ENCODE measurements at places on chromosomes 11 and 22. TPM values are rescaled to one million over a fixed set of nuclear protein-coding genes. Genes with fewer than 3 reads are reported as not detected.

DNA sequence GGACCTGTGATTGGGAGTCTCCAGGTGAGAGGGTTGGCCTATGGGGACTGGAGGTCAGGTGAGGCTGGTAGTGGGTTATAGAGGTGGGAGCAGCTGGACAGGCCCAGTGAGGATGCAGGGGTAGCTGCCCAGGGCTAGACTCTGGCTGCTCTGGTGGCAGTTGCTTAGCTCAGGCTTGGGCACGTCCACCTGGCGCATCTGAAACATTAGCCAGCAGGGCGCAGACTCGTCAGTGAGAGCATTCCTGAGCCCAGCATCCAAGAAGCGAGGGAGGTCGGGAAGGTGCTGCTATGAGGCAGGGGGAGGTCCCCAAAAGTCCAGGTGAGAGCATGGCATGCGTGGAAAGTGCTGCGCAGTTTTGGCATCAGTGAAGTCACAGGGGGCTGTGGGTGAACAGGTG, 3.5 kb upstream of the GGT1 start:
- DNase-seq: no peak

MS4A7 gene
- not detected for total RNA-seq

MUC6 gene
- total RNA-seq: not detected

GRCh38 chr22:22432479-22432878, 76.1 kb downstream of the ZNF280B start:
- DNase-seq: no peak

GRCh38 chr11:30818721-30819120, 232.6 kb upstream of the MPPED2 start:
- DNase-seq: no peak

- no peak for DNase-seq
These were observed 12.1 kb upstream of the ADORA2A start for GRCh38 chr22:24414984-24415945.

DNA sequence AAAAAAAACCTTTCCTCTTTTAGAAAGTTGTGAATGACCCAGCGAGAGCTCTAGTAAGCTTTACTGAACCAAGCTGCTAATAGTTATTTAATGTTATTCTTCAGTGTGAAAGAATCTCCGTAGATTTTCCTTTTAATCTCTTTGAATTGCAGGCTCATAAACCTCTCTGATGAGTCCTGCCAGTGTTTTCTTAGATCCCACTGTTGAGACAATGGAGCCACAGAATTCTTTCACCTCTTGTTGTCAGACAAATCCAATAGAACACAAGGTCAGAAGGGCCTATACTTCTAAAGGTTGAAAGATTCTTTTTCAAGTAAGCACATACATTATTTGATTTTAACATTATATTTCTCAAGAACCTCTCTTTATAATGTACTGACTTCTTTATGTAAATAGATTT, 52.2 kb downstream of the DNAJC24 start:
- DNase-seq: no peak

DNA sequence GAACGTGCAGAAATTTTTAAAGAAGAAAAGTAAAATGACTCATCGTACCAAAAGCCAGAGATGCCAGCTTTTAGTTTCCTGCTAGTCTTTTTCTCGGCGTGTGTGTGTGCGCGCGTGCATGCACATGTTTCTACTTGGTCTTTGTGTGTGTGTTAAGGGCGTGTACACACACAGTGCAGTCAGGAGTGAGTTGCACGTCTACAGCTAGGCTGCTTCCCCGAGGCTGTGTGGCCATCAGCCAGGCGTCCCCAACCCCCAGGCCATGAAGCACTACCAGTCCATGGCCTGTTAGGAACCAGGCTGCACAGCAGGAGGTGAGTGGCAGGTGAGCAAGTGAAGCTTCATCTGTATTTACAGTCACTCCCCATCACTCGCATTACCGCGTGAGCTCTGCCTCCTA, 36.4 kb downstream of the KCNQ1 start:
- no peak for DNase-seq

PLA2G3 gene
- not detected for total RNA-seq

ST3GAL4 gene
- total RNA-seq: 44.1 TPM

- DNase-seq: no peak
These were observed 1282.1 kb downstream of the TBC1D22A start for GRCh38 chr22:48044487-48045060.

DNA sequence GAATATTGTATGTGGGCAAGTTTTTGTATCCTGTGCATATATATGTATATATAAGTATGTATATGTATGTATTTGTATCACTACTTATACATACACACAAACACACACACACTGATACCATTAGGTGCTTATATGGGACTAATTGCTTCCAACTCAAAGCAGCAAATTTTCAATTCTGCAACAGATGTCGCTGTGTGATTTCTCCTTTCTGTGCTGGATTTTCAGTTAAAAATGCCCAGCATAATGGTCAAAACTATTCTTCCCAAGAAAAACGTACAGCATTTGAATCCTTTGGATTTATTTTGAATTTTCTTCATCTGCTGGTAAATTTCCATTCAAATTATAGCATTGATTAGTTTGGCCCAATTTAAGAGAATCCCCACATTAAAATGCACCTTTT, 4.3 kb downstream of the CADM1 start:
- no peak for DNase-seq

DNA sequence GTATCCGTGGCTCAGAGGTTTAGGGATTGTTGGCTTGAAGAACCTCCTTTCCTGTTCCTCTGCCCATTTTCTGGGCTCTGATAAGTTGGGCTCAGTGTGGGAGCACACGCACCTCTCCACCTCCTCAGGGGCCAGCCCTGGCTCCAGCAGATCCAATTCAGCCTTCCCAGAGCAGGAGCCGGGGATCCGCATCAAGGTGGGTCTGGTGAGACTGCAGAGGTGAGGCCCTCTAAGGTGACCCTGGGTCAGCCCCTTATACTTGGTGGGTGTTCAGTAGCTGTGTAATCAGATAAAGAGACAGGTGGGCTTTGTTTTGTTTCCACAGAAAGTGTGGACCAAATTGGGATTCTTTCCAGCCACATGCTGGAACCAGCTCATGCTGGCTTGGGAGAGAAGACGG, 1466.0 kb downstream of the TBC1D22A start:
- DNase-seq: no peak

GRCh38 chr11:17354601-17354991, 3.0 kb downstream of the NCR3LG1 start:
- peak; percentile 35 for DNase-seq

DNA sequence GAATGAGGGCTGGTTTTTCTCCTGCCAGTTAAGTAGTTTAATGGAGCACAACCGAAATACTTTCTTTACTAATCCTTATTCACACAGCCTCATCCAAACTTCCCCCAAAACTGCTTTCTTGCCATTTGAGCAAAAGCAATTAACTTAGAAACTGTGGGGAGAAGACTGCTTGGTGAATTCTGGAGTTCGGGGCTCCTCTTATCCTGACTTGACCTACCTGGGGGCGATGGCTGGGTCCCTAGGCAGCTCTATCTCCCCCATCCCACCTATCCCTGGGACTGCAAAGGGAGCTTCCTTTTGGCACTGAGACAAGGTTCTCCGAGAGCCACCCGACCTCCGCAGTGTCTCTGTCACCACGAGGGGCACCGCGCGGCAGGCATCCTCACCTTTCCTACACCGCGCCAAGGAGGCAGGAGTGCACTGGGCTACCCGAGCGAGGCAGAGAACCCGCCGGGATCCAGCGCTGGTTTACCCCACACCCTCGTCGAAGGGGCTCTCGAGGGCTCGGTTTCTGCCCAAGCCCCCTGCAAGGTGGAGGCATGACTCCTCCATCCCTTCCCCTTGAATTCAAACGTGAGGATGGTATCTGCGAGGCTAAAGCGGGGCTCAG, 759 bp downstream of the DESI1 start:
- DNase-seq: peak; percentile 16
